ENCODE measurements at places on chromosomes 4 and X.
A peak's percentile ranks its signal among the peaks of the same experiment; 100 is the strongest.

GRCh38 chr4:153465140-153465539 is 1.0 kb upstream of the TMEM131L start:
- no peak for DNase-seq

- no peak for DNase-seq
These were observed 63.2 kb downstream of the ATXN3L start for GRCh38 chrX:13256603-13257002.

- DNase-seq, result no peak
These were observed 127.9 kb upstream of the NHS start for GRCh38 chrX:17247144-17247543.

DNA sequence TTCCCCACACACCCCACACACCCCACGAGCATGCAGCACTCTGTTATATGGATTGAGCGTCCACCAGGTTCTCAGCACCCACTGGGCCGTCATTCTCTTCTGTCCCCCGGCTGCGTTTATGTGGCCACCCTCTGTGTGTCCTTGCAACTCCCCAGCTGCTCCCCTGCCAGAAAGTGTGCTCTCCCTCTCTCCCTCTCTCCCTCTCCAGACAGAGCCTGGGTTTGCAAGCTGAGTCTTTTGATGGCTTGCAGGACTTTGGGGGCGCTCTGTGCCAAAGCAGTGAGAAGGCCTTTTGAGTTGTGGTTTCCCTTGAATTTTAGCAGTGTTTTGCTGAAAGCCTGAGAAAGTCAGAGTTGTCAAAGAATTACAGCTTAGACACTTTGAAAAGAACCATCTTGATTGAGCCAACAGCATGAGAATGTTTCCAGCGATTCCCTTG is 173.5 kb downstream of the DCLK2 start:
- DNase-seq, result no peak

DNA sequence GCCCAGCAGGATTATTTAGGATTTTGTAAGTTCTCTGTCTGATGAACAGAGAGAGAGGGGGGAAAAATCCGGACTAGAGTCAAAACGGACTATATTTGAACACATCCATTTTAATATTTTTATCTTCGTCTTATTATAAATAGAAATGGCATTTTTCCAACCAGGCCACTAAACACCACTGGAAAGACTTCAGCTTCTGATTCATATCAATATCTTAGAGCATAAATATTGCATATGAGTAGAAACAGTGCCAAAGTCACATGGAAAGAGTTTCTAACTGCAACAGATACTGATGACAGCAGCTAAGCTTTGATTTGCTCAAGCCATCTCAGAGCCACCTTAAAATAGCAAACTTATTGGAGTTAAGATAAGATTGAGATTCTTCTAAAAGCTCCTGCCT is 456 bp downstream of the PPARGC1A start:
- no peak for DNase-seq

- DNase-seq, result no peak
These were observed 37.4 kb upstream of the NLGN4X start for GRCh38 chrX:6266041-6266440.

GRCh38 chrX:29397506-29397905 is 810.3 kb downstream of the IL1RAPL1 start:
- DNase-seq, result peak; percentile 22

Data from fibroblast of skin of back (primary cell).